ENCODE measurements at places on chromosomes 13 and 19. TPM values are rescaled to one million over a fixed set of nuclear protein-coding genes. Genes with fewer than 3 reads are reported as not detected.

The TPTE2 gene
- not detected for total RNA-seq

The TRPC4 gene
- not detected for total RNA-seq

DNA sequence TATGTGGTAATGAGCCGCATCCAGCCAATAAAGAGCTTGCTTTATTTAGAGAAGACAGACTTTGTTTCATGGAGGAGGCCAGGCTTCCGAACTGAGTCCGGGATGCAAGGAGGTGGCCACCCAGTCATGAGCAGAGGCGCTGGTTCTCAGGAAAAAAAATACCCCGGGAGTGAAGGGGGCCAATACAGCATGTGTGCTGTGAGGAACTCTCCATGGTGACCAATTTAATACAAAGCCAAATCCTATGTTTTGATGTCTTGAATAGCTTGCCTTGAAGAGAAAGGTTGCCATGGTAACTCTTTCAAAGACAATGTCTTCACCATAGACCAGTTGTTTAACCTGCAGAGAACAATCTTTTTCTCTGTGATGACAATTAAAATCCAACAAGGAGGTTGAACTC is 43.4 kb upstream of the PDCD5 start:
- DNase-seq = no peak

DNA sequence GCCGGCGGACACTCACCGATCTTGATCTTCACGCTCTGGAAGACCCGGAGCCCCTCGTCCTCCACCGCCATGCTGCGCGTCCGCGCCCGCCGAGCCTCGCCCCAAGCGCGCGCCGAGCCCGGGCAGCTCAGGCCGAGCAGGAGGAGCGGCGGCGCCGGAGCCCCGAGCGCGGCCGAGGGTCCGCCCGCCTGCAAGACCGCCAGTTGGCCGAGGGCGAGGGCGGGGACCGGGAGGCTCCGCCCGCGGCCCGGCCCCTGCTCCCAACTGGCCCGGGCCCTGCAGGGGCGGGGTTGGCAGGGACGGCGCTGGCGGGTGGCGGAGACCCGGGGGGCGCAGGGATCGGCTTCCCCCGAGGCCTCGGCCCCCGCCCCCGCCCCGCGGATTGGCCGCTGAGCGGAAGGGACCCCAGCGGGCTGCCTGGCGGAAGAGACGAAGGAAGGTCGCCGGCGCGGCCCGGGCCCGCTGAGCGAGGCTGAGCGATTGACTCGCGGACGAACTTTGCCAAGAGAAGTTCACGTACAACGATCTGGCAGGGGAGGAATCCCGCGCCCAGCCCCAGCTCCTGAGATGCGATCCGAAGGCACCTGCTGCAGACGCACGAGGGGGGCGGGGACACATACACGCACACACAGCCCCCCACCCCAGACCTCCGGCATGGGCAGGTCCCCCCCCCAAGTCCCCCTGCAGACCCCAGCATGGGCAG is at the start of gene RASA3:
Gene RASA3, minus strand, starts transcription at position 205 of the 703 bp plus-strand sequence. Its CDS starts 134 bp downstream, at position 71.
- no peak for DNase-seq

The MBD3L3 gene
- total RNA-seq = not detected

GRCh38 chr13:97441368-97441767 is 7.4 kb downstream of the RAP2A start:
- DNase-seq = no peak

The IZUMO2 gene
- total RNA-seq = not detected

DNA sequence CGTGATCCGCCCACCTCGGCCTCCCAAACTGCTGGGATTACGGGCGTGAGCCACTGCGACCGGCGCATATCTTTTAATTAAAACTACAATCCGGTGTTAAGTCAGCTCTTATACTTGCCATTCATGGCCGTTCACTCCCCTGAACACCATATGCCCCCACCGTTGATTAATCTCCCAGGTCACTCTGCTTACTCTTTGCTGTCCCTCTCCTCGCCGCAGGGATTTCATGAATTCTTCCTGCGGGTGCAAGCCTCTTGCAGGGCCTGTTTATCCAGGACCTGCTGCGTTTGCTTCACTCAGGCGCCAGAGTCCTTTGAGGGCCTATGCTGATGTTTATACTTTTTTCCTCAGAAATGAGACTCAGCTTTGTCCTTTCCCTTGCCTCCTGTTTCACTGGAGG is 996 bp downstream of the ERVV-2 start:
- no peak for DNase-seq

DNA sequence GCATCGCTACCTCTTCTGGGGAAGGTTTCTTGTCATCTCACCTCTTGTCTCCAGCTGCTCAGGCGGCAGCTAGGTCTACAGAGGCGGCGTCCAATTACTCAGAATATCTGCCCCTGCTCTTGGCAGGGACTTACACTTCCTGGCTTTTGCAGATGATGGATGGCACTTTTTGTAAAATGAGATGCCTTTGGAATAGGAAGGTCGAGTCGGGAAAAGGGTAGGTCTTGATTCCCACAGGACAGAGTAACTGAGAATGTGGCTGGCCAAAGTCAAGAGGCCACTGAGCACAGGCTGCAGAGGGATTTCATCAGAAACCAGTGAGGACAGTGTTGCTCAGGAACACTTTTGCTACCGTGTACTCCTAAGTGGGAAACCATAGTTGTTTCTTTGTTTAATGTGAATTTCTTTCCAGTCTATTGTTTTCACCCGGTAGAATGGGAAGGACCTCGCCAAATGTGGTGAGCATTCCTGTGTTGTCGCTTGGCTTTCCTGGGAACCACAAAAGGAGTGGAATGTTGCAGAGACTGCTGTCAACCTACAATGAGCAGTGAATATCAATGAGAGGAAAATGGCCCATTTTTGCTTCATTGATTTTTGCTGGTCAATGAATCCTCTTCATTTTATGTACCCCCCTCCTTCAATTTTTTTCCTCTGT is 383.7 kb downstream of the HS6ST3 start:
- DNase-seq = no peak

GRCh38 chr13:44410328-44410859 is 36.8 kb downstream of the SERP2 start:
- DNase-seq = no peak
